ENCODE measurements at places on chromosomes 4 and X.

GRCh38 chr4:8761824-8762205, 109.8 kb downstream of the HMX1 start:
- DNase-seq: no peak

GRCh38 chr4:81566161-81566591, 94.5 kb upstream of the RASGEF1B start:
- DNase-seq: no peak

DNA sequence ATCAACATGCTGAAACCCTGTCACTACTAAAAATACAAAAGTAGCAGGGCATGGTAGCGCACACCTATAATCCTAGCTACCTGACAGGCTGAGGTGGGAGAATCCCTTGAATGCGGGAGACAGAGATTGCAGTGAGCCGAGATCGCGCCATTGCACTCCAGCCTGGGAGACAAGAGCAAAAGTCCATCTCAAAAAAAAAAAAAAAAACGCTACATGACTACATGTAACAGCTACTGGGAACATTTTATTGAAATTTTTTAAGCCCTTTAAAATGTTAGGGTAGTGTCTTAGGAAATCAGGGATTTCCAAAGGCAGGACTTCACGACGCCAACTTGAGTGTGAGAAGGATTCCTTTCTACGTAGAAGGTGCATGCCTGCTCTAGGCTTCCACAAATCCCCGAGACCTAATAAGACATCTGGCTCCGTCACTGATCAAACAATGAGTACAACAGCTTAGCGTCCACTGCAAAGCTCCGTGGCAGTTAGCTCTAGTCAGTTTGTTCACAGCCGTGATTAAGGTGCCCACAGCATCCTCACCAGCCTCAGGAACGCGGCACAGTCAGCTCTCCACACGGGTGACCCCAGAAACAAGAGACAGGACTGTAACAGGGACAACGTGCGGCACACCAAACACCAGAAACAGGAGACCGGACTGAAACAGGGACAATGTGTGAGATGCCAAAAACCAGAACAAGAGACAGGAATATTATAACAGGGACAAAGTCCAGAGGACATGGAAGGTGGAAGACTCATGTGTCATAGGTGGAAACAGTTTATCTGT, 33.7 kb downstream of the DHRSX start:
- DNase-seq: no peak

GRCh38 chrX:126695375-126695896, 124.1 kb upstream of the PRR32 start:
- DNase-seq: no peak

DNA sequence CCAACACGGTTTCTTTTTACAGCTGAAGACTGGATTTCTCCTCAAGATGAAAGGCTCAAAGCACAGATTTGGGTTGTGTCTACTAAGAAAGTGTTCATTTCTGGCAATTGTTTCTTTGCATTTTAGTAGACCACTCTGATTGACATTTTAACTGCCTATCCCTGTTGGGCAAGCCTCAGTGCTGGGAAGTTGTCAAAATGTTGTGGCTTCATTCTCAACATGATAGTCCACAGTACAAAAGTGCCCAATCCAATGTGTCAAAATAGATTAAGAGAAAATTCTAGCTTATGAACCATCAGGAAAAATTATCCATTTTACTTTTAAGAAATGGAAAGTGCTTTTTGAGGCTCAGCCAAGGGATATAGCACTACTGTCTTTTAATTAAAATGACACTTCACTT, 323.9 kb upstream of the PRPS2 start:
- no peak for DNase-seq

GRCh38 chr4:53534684-53535083, 56.6 kb downstream of the LNX1 start:
- DNase-seq: no peak

DNA sequence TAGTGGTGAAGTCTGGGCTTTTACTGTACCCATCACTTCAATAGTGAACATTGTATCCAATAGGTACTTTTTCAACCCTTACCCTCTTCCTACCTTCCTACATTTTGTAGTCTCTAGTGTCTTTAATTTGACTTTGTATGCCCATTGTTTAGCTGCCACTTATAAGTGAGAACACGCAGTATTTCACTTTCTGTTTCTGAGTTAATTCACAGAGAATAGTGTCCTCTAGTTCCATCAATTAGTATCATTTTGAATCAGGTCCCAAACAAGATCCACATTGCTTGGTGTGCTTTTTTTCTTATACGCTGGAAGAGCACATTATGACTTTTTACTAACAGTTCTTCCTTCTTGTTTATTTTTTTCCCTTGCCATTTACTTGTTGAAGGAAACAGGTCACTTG, 176.0 kb upstream of the WDFY3 start:
- DNase-seq: no peak

GRCh38 chr4:110527156-110527555, 51.2 kb downstream of the ENPEP start:
- no peak for DNase-seq

GRCh38 chr4:153988492-153989363, 199.8 kb upstream of the SFRP2 start:
- DNase-seq: no peak

DNA sequence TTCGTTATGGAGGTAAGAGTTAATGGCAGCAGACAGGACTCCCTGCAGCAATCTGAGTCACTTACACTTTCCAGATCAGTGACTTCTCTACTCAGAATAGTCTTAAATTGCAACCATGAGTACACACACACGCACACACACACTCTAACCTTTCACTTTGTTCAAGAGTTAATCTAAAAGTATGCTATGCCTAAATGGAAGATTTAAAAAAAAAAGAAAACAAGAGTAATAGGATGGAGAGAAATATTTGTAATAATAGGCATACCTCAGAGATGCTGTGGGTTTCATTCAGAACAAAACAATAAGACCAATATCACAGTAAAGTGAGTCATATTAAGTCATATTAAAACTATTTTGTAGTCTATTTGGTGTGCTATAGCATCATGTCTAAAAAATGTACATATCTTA, 969.1 kb upstream of the PCDH10 start:
- no peak for DNase-seq

DNA sequence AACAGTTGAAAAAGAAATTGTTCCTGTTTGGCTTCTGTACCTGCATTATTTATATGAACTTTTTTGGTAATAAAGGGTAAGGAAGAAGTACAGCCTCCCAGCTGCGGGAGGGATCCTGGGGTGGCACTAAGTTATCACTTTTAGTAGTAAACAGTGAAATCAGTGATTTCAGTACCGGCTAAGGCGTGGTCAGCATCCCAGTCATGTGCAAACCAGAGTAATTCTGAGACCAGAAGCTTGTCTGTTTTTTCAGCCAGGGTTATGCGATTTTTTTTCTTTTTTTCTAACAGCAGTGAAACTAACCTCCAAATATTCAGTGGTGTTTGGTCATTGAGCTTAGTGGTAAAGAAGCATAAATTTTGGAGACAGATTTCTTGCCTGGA, 3.3 kb downstream of the EGF start:
- no peak for DNase-seq

GRCh38 chr4:104064646-104065577, 345.1 kb upstream of the TACR3 start:
- peak; percentile 52 for DNase-seq

GRCh38 chr4:74127745-74128144, 28.8 kb upstream of the CXCL2 start:
- DNase-seq: no peak

- no peak for DNase-seq
Measured at GRCh38 chrX:71454222-71454621, 78.7 kb upstream of the OGT start.

- DNase-seq: no peak
Measured at GRCh38 chrX:136310411-136310810, 9.6 kb downstream of the ADGRG4 start.

GRCh38 chr4:33974270-33974669, 2270.0 kb downstream of the ARAP2 start:
- DNase-seq: no peak

DNA sequence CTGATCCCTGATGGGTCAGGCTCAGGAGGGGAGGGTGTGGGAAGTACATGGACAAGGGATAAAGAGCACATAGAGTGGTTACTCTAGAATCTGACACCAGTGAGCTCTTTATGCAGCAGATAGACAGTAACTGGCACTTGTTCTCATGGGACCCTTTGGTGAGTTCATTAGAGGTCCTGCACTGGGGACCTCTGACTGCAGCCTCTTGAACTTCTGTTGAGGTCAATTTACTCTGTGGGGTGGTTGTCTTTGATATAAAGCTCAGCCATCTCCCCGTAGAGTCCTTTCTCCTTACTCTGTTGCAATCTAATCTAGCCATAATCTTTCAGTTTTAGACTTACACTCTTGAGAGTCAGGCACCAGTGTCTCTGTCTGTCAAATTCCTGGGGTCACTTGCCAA, 222.4 kb downstream of the GPAT3 start:
- DNase-seq: no peak

GRCh38 chr4:100359441-100359840, 158.4 kb downstream of the EMCN start:
- DNase-seq: no peak

DNA sequence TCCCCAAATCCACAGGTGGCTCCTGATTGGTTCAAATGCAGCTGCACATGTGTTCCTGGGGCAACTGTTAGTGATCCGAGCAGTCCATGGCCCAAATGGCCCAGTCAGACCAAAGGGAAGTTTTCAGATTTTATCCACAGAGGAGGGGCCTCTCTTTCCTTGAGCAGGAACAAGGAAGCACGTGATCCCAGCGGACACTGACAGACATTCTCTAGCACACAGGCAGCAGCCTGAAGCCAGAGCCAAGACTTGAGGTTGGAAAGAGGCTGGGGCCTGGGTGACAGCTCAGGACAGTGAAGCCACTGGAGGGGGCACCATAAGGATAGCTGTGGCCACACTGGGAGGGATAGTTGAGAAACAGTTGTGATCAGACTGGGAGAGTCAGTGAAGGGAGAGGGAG, 3.5 kb upstream of the ZFP92 start:
- no peak for DNase-seq

GRCh38 chr4:138256608-138257007, 14.5 kb upstream of the SLC7A11 start:
- no peak for DNase-seq

DNA sequence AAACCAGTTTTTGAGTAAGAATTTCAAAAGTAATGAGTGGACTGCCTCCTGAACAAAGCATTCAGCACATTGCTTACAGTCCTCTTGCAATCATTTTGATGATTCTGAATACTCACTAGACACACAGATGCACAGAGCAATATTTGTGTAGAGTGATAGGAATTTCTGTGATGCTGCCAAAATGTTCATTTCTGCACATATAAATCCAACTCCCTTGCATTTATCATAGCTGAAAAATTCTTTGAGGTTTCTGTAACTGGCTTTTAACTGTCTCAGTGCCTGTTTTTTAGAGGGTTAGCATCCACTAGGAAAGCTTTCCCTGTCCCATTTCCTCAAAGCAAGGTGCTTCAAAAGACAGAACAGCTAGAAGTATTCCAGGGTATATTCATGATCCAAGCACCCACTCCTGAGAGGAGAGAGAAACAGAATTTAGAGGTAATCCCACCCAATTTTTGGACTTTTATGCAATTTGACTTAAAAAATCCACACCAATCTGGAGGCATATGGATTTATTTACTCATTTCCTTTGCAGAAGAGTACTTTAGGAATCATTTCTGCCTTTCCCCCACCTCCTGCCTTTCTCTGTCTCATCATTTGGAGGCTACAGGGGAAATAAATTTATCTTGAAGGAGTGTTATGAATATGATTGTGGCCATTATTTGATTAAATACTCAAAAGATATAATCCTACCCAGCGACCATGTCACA, 234.5 kb upstream of the SLIT2 start:
- DNase-seq: no peak

- no peak for DNase-seq
Measured at GRCh38 chr4:100086766-100087431, 103.4 kb downstream of the DDIT4L start.

DNA sequence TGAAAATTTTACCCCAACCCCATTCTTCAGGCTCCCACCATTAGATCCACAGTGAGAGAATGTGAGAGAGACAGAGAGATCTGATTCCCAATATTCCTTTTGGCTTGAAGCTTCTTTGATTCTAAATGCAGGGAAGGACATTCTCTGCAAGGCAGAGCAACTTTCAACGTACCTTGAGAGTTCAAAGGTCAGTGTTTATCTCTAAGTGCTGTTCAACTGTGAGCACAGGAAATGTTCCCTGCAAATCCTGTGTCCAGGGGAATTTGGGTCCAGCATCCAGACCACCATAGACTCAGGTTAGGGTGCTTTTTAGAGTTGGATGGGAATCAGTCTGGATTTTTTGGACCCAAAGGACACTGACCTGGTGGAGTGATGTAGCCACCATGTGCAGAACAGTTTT, 97.4 kb downstream of the NHS start:
- DNase-seq: no peak

DNA sequence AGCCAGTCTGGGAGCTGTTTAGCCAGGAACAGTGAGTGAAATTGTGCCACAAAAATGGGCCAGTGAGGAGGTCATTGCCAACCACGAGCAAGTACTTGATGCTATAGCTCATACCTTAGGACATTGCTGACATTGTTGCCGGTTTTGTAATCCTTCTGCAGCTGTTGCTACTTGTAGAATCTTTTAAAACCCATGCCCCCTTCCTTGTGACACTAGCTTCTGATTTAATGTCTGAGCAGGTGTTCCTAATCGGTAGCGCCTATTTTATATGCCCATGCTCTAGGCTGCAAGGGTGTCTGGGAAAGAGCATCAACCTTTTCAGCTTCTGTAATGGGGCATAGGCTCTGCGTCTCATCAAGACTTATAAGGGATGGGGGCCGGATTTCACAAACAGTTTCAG, 2.6 kb downstream of the POLA1 start:
- no peak for DNase-seq

DNA sequence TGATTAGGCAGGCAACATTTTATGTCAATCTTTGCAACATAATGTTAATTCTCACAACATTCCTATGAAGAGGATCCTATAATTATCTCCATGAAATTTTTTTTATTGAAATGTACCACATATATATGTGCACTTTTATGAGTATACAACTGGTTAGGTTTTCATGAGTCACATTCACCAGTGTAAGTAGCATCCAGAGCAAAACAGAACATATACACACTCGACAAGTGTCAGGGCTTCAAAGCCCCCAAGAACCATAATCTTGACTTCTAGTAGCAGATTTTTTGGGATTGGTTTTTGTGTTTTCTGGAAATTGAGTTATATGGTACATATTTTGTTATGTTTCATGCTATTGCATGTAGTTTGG, 62.4 kb downstream of the ARHGAP10 start:
- DNase-seq: no peak

- DNase-seq: no peak
Measured at GRCh38 chr4:55518442-55518841, 28.3 kb downstream of the CLOCK start.

DNA sequence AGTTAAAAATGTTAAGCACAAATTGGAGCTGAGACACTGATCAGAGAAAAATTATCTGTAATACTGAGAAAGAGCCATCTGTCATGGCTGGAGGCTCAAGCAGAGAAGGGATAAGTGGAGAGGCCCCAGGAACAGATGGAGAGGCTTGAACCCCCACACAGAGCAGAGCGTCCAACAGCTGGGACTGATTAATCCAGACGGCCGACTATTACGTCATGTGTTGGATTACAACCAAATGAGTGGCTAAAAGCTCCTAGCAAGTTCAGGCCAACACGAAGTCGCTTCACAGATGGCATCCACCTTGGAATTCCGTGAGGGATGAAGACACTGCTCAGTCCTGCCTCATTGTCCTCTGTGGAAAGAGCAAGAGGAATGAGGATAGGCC, 57.7 kb upstream of the ATXN3L start:
- DNase-seq: no peak
